ENCODE measurements at places on chromosomes 11 and 22. TPM values are rescaled to one million over a fixed set of nuclear protein-coding genes. Genes with fewer than 3 reads are reported as not detected.

- no peak overlapping the region for H3K27ac ChIP-seq
- no peaks in the 10 kb centered on the region for H3K4me1 ChIP-seq
- H3K4me3 ChIP-seq = no peak overlapping the region
- H3K27me3 ChIP-seq = no peaks in the 10 kb centered on the region
- no peak for DNase-seq
- H3K36me3 ChIP-seq = no peaks in the 10 kb centered on the region
These were observed 124.6 kb upstream of the BLID start for GRCh38 chr11:122240638-122241037.

- H3K27ac ChIP-seq = no peak overlapping the region
- H3K4me1 ChIP-seq = peaks cover 6% of the 10 kb centered on the region
- no peaks in the 10 kb centered on the region for H3K27me3 ChIP-seq
- H3K36me3 ChIP-seq = no peaks in the 10 kb centered on the region
These were observed 1107.6 kb downstream of the BRD1 start for GRCh38 chr22:48719978-48720661.

CAT gene
- 0.24 TPM for total RNA-seq

IGF2 gene
- 1,507 TPM for total RNA-seq

SULT4A1 gene
- total RNA-seq = 1.1 TPM

GRCh38 chr11:116773203-116774097 is 663 bp upstream of the BUD13 start:
- peaks cover 12% of the 10 kb centered on the region for H3K4me1 ChIP-seq
- DNase-seq = no peak
- H3K27me3 ChIP-seq = no peaks in the 10 kb centered on the region
- H3K36me3 ChIP-seq = no peaks in the 10 kb centered on the region
- peak overlapping the region; percentile 100 for H3K4me3 ChIP-seq
- H3K27ac ChIP-seq = peak overlapping the region; percentile 100

DNA sequence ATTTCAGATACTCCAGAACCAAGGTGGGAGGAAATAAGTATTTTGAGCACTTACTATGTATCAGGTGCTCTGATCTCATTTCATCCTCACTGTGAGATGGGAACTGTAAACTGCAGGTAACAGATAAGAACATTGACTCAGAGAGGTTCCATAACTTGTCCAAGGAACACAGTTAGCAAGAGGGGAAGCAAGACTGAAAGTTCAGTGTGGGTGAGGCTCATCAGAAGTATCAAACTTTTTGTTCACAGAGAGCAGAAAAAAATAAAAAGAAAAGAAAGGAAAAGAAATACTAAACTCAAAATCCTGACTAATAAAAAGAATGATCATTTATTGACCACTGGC is 37.1 kb downstream of the RAB30 start:
- no peak overlapping the region for H3K4me3 ChIP-seq
- H3K27me3 ChIP-seq = no peaks in the 10 kb centered on the region
- H3K4me1 ChIP-seq = peaks cover 21% of the 10 kb centered on the region

ART1 gene
- not detected for total RNA-seq

GRCh38 chr11:122342089-122342744 is 226.2 kb upstream of the BLID start:
- no peak for DNase-seq
- H3K36me3 ChIP-seq = no peaks in the 10 kb centered on the region
- peaks cover 5% of the 10 kb centered on the region for H3K4me1 ChIP-seq
- no peak overlapping the region for H3K4me3 ChIP-seq
- no peak overlapping the region for H3K27ac ChIP-seq
- H3K27me3 ChIP-seq = no peaks in the 10 kb centered on the region

- no peak overlapping the region for H3K27ac ChIP-seq
- no peak for DNase-seq
- H3K4me1 ChIP-seq = no peaks in the 10 kb centered on the region
- H3K36me3 ChIP-seq = no peaks in the 10 kb centered on the region
- H3K27me3 ChIP-seq = no peaks in the 10 kb centered on the region
These were observed 869.7 kb downstream of the BRD1 start for GRCh38 chr22:48957987-48958321.

- no peaks in the 10 kb centered on the region for H3K36me3 ChIP-seq
- DNase-seq = peak; percentile 88
- H3K4me3 ChIP-seq = no peak overlapping the region
- H3K27me3 ChIP-seq = peaks cover 31% of the 10 kb centered on the region
These were observed 1335.0 kb downstream of the BRD1 start for GRCh38 chr22:48492366-48493320.

GRCh38 chr11:34464591-34465051 is 25.9 kb downstream of the CAT start:
- no peaks in the 10 kb centered on the region for H3K27me3 ChIP-seq
- no peaks in the 10 kb centered on the region for H3K36me3 ChIP-seq
- no peak overlapping the region for H3K27ac ChIP-seq
- H3K4me1 ChIP-seq = no peaks in the 10 kb centered on the region
- no peak for DNase-seq
- H3K4me3 ChIP-seq = no peak overlapping the region

FDX1 gene
- total RNA-seq = 41.6 TPM

- peaks cover 30% of the 10 kb centered on the region for H3K4me1 ChIP-seq
- no peak for DNase-seq
- no peaks in the 10 kb centered on the region for H3K27me3 ChIP-seq
- H3K36me3 ChIP-seq = no peaks in the 10 kb centered on the region
These were observed 65.2 kb upstream of the MTMR2 start for GRCh38 chr11:95989076-95989605.

DNA sequence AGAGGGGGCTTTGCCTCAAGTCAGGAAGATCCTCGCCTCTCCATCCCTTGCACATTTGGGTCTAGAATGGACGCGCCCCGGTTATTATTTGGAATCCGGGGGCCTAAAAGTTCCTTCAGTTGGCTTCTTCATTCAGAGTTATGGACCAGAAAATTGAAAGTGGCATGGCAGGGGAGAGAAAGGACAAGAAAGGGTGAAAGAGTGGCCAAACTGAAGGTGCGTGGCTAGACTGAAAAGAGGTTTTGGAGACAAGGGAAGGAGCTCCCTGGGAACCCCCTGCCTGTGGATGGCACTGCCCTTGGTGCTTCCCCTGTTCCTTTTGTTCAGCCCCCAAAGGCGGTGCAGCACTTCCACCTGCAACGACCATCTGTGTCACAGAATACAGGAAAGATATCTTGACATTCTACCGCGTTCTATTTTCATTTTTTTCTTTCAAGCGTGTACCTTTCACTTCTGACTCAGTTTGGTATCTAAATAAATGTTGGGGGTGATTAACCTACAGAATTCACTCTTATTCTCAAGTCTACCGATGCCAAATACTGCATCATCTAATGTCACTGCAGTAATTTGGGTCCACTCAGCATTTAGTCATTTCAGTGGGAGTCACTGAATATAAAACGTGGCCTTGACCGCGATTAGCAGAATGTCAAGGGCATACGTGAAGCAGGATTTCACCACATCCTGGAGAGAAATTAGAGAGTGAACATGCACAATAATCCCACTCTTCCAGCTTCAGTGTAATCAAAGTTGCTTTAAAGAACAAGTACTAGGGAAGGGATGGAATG is 88.1 kb upstream of the ARHGAP32 start:
- peaks cover 33% of the 10 kb centered on the region for H3K4me1 ChIP-seq
- no peak for DNase-seq
- H3K27me3 ChIP-seq = no peaks in the 10 kb centered on the region
- no peaks in the 10 kb centered on the region for H3K36me3 ChIP-seq

DNA sequence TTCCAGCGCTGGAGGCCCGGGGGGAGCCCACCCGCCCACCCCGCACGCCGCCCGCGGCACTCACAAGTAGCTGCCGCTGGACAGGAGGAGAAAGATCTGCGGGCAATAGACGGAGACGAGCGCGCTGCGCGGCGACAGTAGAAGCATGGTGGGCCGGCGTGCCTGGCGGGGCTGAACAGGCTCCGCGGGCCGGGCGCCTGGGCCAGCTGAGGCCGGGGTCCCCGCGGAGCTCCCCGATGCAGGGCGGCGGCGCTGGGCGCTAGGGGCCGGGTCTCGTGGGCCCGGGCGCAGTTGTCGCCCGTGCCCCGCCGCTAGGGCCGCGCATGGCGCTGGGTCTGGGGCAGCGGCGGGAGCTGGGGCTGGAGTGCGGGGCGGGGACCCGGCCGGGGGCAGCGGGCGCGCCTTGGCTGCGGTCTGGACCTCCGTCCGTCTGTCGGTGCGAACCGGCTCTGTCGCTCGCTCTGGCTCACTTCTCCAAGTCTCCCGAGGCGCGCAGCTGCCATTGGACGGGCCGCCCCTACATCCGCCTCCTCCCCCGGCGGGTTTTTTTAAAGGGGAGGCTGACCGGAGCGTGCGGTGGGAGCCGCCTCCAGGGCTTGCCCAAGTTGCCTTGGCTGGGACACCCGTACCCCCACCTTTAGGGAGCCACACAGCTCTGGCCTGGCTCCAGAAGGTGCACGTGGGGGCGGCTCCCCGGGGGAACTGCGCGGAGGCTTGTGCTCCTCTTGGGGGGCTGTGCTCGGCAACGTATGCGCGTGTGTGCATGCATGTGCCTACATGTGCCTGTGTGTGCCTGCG is 4.7 kb downstream of the WNT7B start:
- H3K27ac ChIP-seq = no peak overlapping the region
- no peak for DNase-seq
- H3K27me3 ChIP-seq = peaks cover 66% of the 10 kb centered on the region
- H3K4me1 ChIP-seq = peaks cover 16% of the 10 kb centered on the region
- no peaks in the 10 kb centered on the region for H3K36me3 ChIP-seq
- H3K4me3 ChIP-seq = no peak overlapping the region

DNA sequence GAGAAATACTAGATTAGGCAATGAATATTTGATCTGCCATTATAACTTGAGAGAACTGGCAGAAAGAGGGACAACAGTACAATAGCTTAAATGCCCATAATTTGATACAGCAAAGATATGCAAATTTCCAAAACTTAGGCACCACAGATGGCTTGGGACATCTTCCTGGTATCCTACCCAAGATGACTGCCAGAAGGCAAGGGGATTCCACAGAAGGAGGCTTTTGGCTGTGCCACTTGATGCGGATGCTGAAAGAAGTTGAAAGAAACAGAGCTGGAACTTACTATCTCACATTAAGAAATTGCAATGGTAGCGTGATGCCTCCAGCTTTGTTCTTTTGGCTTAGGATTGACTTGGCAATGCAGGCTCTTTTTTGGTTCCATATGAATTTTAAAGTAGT is 216.7 kb downstream of the TTC28 start:
- H3K4me1 ChIP-seq = peaks cover 10% of the 10 kb centered on the region
- no peak overlapping the region for H3K4me3 ChIP-seq
- H3K27ac ChIP-seq = no peak overlapping the region
- no peaks in the 10 kb centered on the region for H3K36me3 ChIP-seq
- DNase-seq = no peak

GRCh38 chr11:11105361-11105760 is 247.5 kb upstream of the ZBED5 start:
- no peak overlapping the region for H3K4me3 ChIP-seq
- DNase-seq = no peak
- no peaks in the 10 kb centered on the region for H3K36me3 ChIP-seq
- H3K27ac ChIP-seq = no peak overlapping the region

SHISA8 gene
- not detected for total RNA-seq

DNA sequence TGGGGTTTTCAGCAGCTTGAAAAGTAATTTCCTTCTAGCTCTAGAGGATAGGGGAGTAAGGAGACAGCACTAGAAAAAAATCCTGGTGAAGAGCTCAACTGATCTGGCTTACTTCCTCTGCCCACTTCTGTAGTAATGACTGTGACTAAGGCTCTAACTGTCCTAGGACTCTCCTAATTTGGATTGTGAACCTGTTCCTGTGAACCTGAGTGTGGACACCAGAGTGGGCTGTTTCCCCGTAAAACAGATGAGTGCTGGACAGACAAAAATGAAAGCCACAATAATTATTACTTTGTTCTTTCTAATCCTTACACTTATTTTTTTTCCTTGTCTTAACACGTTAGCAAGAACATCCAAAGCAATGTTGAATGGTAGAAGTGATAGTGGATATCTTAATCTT is 154.1 kb downstream of the AASDHPPT start:
- DNase-seq = peak; percentile 29
- no peaks in the 10 kb centered on the region for H3K27me3 ChIP-seq
- peaks cover 9% of the 10 kb centered on the region for H3K4me1 ChIP-seq
- no peaks in the 10 kb centered on the region for H3K36me3 ChIP-seq
- H3K4me3 ChIP-seq = no peak overlapping the region
- no peak overlapping the region for H3K27ac ChIP-seq

DNA sequence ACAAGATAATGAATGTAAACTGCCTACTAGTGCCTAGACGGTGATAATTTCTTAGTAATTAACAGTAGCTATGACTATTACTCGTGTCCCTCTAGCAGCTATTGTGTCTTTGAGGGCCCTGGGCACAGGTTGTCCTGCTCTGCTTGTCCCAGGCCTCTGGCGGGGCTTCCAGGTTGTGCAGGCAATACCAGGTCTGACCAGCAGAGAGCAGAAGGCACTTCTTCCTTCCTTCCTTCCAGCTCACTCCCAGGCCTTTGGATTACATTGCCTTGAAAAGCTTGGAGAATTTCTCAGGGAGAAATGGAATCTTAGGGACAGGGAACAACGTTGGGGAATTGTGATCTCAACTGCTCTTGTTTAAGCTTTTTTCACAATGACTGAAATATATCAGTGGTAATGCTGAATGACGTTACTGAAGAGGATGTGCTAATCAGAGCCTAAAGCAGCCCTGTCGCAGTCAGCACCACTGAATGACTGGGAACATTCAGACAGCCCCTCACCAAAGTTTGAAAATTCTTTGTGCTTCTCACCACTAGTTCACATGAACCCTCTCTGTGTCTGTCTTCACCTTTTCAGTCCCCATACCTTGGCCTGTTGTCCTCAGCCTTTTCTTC is 8.4 kb upstream of the CCKBR start:
- peaks cover 17% of the 10 kb centered on the region for H3K4me1 ChIP-seq
- peak; percentile 84 for DNase-seq
- peak overlapping the region; percentile 91 for H3K27ac ChIP-seq
- peaks cover 3% of the 10 kb centered on the region for H3K27me3 ChIP-seq

DNA sequence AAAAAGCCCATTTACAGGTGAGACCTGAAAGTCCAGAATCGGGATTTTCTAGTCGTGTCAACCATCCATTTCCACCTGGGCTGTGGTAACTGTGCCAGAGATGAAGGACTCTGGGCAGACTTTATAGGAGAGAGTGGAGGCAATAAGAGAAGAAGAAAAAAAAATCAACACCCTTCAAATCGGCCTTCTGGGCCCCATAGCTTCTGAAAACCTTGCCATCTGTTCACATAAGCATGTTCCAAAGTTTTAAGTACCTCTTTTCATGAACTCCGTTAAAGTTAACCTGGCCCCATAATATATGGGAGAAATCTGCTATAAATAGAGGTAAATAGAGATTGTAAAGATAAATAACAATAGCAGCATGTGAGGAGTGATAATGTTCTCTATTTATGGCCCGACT is 470.5 kb downstream of the MIAT start:
- no peak overlapping the region for H3K27ac ChIP-seq
- no peak for DNase-seq
- H3K27me3 ChIP-seq = no peaks in the 10 kb centered on the region
- H3K36me3 ChIP-seq = no peaks in the 10 kb centered on the region

TENM4 gene
- total RNA-seq = 18.4 TPM

TRIM21 gene
- 22.5 TPM for total RNA-seq

GRCh38 chr22:36208162-36208765 is 6.7 kb upstream of the APOL4 start:
- H3K27ac ChIP-seq = no peak overlapping the region
- H3K36me3 ChIP-seq = no peaks in the 10 kb centered on the region
- no peaks in the 10 kb centered on the region for H3K4me1 ChIP-seq
